ENCODE measurements at places on chromosomes 11 and 22.
A peak's percentile ranks its signal among the peaks of the same experiment; 100 is the strongest.

DNA sequence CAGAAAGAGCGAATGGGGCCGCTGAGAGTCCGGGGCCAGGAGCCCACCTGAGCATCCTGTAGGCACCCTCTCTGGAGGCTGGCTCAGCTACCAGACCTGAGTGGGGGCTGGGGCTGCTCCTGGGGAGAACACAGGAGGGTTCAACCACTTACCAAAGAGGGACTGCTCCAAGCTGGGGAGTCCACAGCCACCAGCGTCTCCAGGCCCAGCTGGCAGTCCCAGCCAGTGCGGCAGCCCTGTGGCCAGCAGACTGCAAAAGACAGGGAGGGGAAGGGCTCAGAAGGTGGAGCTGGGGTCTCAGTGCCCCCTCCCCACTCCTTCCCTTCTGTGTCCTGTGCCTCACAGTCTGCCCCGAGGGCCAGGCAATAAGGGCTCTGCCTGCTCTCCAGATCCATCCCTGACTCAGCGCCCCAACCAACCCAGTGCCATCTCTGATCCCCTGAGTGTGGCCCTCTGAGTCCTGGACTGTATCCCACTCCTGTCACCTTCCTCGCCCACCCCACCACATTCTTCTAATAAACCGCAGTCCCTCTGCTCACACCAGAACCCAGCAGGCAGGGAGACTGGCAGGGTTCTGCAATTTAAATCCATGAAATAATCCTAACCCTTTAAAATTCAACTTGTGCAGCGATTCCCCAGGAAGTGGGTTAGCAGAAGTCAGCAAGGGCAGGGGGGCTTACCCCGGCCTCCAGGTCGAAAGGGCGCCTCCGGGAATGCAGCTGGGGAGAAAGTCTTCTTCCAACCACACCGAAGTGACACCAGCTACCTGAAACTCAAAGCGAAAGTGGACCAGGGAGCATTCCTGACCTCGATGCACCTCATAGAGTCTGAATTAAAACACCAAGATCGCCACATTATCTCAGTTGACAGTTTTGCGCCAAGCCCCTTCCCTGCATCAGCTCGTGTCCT, 13.3 kb downstream of the CHST1 start:
- DNase-seq: no peak

DNA sequence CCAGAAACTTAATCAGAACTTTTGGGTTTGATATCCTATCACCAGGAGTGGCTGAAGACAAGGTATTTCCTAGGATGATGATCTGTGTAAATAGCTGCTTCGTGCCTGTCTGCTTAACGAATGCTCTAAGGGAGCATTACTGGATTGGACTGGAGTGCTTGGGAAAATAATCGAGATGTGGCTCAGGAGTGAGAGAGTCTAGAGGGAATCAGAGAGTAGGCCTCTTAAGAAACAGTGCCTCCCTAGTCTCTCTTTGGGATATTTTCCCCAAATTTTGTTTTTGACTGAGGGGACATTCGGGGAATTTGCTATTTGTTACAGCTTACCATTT, 2.5 kb downstream of the MAML2 start:
- DNase-seq: no peak

GRCh38 chr22:24592851-24593558, at the start of gene LRRC75B:
TSS of gene LRRC75B (minus strand) at chr22:24593073. CDS start at chr22:24593039, 34 bp downstream.
- DNase-seq: peak; percentile 64

DNA sequence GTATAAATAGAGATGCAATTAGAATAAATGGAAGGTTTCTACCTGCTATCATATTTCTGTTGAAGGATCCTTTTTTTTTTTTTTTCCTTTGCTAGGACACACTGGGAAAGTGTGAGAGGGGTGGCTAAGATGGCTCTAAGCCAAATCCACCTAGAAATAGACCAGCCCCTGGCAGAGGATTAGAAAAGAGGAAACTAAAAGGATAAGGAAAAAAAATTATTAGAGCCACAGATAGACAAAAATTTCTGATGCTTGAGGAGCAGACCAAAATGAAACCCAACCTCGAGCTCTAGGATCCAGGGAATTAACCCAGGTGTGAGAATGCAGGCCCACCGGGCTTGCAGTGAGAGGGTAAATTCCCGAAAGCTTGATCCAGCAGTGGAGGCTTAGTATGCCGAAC, 262.3 kb downstream of the CADM1 start:
- no peak for DNase-seq

GRCh38 chr11:86696004-86696403, 23.6 kb upstream of the ME3 start:
- DNase-seq: peak; percentile 85

DNA sequence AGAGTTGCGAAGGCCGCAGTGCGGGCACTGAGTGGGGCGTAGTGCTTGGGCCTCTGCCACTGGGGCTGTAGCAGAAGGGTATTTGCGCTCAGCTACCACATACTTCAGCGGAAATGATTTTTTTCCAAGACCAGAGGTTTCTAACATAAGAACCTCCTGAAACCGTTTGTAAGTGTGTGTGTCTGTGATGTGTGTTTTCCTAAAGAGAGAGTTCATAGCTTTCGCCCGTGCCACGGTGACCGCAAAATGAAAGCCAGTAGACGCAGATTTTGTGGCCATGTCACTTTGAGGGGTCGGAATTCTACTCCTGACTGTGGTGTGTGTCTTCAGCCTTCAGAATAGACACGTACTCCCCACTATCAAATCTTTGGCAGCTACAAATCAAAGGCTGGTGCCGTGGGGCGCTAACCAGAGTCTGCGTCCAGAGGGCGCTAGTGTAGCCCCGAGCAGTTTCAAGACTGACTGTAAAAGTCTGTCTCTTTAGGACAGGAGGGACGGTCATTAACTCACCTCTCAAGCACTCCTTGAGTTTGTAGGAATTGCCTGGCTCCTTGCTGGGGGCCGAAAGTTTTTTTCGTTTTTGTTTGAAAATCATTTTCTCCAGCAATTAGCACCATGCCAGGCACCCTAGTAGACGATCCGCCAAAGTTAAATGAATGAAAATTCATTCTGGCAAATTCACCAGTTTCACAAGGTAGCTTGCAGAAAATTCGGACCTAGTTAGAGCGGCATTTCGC, 2.5 kb upstream of the CALCA start:
- no peak for DNase-seq

- no peak for DNase-seq
Measured at GRCh38 chr22:36937319-36938027, 24.0 kb downstream of the CSF2RB start.

DNA sequence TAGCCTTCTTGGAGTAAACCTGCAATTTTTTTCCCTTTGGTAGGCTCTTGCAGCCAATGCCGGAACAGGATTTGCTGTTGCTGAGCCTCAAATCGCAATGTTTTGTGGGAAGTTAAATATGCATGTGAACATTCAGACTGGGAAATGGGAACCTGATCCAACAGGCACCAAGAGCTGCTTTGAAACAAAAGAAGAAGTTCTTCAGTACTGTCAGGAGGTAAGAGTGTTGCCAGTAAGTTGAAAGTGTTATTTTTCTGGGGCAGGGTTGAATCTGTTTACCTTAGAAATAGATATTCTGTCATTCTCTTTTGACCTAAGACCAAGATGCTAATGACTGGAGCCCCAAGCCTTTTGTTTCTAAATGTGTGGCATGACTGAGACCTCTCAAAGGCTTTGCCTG, 39.7 kb downstream of the APLP2 start:
- DNase-seq: no peak

DNA sequence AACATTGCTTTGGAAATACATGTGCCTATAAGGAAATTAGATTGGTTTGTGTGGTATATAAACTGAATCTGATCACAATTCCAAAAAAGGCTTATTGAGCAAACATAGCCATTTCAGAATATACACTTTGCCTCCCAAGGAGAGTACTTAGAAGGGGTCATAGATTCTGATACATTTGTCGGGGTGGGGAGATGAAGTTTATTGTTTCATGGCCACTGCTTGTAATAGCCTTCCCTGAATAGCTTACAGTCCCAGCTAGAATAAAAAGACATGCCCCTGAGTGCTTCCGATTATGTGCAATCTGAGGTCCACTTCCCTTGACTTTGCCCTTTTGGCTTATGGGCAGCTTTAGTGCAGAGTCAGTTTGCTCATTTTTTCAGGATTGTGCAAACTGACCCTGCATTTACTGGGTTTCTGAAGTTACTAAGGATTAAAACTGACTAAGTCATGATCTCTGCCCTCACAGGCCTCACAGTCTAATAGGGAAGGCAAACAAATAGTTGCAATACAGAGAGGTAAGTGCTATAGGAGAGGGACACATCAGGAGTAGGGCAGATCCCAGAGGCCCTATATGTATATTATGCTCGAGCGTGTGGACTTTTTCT, 184.2 kb downstream of the BLID start:
- DNase-seq: no peak

GRCh38 chr11:105111145-105111944, 28.2 kb downstream of the CARD18 start:
- DNase-seq: no peak

GRCh38 chr11:30526558-30526957, 59.6 kb downstream of the MPPED2 start:
- DNase-seq: no peak

DNA sequence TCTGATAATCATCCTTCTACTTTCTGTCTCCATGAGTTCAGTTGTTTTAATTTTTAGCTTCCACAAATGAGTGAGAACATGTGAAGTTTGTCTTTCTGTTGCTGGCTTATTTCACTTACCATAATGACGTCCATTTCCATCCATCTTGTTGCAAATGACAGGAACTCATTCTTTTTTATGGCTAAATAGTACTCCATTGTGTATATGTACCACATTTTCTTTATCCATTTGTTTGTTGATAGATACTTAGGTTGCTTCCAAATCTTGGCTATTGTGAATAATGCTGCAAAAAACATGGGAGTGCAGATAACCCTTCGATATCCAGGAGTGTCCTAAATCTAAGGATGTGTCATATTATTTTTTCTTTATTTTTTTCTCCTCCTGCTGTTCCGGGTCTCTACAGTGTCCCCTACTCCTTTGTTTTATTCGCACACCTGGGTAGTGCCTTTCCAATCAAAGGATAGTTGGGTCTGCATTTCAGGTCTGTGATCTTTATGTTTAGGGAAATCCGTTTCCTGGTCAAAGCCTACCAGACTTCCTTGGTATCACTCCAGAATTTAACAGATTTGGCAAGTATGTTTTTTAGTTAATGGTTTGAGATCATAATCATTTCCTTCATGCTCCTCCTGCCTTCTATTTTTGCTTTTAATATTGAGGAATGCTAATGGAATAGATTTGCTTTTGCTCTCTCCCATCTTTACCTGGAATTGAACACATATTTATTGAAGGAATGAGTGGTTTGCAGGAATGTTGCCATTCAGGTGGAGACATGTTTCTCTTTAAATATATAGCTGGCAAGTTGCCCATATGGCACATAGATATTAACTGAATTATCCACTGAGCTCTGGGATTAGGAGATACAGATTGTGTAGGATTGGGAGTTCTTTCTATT, 53.7 kb downstream of the ARHGEF12 start:
- no peak for DNase-seq

DNA sequence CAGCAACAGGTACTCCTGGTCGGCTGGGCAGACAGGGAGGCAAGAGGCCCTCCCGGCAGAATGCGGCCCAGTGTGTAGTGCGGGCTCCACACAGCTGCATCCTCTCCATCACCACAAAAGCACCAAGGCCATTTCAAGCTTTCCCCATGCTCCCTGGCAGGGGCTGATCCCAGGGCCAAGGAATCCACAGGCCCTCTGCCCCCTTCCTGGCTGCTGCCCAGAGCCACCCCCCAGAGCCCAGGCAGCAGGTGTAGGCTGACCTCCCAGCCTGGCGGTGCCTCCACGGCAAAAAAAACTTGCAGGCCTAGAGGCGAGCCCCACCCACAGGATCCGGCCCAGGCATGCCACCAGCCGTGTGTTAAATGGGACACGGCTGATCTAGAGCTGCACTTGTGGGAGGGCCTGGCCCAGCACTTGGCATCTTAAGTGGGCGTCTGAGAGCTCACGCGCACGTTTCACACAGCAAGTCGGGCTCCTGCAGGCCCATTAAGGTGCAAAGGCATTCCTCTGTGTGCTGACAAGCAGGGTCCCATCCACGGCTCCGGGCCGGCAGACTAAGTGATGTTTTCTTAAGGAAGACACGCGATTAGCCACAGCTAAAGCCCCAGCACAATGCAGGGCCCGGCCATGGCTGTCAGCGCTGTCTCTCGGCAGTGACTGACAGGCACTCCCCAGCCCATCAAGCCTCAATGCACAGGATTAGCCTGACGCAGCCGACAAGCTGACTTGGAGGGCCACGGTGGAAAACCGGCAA, 19.8 kb upstream of the GNB1L start:
- no peak for DNase-seq

- DNase-seq: no peak
Measured at GRCh38 chr11:117925198-117925925, 3.8 kb downstream of the TMPRSS13 start.

GRCh38 chr22:17491090-17491640, 72.1 kb upstream of the SLC25A18 start:
- no peak for DNase-seq

DNA sequence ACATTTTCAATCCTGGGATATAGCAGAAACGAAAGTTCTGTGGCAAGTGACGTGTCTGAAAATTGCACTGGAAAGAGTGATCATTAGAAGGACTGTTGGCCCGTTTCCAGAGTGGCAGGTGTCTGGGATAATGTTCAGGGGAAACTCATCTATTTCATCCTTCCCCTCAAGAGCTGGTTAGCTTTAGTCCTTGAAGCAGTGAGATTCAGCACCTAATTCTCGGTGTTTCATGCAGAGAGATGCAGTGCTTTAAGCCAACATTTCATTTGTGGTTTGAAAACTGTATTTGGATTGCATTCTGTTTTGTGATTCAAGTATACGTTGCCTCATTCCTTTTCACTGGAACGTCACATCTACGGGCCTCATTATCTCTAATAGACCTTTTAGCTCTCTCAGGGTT, 205.0 kb upstream of the RAG2 start:
- no peak for DNase-seq

DNA sequence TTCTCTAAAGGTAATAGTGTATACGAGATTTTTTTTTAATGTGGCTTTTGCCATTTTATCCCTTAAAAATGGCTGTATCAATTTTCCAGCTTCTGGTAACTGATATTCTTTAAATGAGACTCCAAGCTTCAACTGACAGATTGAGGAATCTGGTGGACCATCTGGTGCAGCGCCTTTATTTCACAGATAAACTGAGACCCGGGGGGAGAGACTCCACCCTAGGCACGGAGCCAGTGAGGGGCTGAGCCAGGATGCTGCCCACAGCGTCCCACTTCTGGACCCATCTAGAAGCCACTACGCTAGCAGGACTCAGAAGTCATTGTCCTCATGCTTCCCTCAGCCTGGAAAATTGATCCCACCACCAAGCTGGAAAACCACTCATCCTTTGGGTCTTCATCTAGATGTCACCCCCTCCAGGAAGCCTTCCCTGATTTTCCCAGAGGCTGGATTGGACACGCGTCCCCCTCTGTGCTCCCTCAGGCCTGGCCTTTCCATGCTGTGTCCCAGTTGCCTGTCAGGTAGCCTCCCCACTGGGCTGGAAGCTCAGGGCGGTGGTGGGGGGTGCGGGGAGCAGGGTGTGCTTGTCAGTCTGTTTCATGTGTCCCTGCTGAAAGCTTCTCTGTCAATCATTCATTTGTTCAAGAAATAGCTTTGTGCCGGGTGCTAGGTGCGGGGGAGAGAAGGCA, 12.3 kb upstream of the CD5 start:
- no peak for DNase-seq

- DNase-seq: no peak
Measured at GRCh38 chr11:12902791-12903486, 106.2 kb upstream of the RASSF10 start.

- DNase-seq: no peak
Measured at GRCh38 chr11:87081358-87081757, 43.6 kb downstream of the TMEM135 start.

Data from AG09319 (cell line).